Stimulated activated CD8-positive, alpha-beta memory T cell treated with anti-CD3 and anti-CD28 coated beads, Interleukin-15, amount 100 ng/mL, for 1 hour (primary cell): ENCODE measurements at places on chromosomes 1 and 21.

DNA sequence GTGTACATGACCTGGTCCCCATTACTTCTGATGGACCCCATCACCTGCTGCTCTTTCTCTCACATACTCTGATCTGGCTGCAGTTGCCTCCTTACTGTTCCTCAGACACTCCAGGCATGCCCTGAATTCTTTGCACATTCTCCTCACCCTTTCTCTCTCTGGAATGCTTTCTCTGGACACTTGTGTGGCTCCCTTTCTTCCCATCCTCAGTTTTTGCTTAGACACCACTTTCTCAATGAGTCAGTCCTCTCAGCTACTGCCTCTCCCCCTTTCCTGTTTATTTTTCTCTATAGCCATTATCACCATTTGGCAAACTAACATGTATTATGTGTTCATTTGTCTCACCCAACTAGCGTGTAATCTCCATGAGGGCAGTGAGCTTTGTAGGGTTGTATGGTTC lies 28.1 kb downstream of the PLXNA2 start:
- no peak for DNase-seq

- no peak for DNase-seq
Observed at GRCh38 chr1:97366984-97367383, 553.9 kb downstream of the DPYD start.

DNA sequence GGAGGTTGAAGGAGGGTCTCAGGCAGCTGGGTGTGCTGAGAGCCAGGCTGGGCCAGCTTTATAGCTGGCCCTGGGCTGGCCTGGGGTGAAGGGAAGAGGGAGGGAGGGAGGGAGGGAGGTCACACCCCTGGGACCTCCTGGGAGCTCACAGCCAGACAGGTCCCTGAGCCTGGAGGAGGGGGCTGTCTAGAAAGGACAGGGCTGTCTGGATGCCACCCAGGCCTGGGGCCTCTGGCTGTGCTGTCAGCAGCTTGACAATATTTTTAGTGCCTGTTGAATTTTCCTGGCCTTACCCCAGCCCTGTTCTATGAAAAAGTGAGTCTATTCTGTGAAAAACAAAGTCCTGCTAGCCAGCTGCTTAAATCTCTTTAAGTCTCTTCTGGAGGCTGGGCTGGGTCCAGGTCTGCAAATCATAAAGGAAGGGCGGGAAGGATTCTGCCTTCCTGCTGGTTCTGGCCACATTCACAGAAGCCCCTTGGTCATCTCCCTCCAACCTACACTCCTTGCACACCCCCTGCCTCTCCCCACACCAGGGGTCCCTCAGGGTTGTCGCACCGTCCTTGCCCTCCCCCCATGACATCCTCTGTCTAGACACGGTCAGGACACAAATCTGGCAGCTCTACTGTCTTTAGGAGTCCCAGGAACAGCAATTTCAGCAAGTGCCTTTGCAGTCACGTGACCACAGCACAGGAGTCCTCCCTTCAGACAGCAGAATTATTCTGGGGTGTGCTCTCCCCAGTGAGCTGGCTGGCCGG lies at the start of gene LEFTY2:
LEFTY2 (minus strand) TSS at position 34 of the 755 bp plus-strand sequence. CDS start 80 bp downstream, outside the sequence.
- no peak for DNase-seq

- no peak for DNase-seq
Observed at GRCh38 chr1:47594627-47595026, 156.8 kb downstream of the FOXD2 start.

- no peak for DNase-seq
Observed at GRCh38 chr1:3515272-3515671, 60.8 kb downstream of the ARHGEF16 start.

DNA sequence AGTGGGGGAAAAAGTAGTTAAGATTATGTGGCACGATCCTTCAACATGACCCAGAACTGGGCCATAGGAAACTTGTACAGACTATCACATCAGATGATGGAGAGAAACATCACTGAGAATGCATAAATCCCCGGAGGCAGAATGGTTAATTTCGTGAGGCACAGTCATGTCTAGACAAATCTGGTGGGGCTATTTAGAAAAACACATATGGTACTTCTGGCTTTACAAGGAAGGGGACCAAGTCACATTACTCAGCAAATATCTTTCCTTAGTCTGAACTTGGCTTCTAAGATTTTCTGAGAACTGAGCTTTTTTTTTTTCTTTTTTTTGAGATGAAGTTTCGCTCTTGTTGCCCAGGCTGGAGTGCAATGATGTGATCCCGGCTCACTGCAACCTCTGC lies 9.2 kb upstream of the UQCRHL start:
- no peak for DNase-seq

DNA sequence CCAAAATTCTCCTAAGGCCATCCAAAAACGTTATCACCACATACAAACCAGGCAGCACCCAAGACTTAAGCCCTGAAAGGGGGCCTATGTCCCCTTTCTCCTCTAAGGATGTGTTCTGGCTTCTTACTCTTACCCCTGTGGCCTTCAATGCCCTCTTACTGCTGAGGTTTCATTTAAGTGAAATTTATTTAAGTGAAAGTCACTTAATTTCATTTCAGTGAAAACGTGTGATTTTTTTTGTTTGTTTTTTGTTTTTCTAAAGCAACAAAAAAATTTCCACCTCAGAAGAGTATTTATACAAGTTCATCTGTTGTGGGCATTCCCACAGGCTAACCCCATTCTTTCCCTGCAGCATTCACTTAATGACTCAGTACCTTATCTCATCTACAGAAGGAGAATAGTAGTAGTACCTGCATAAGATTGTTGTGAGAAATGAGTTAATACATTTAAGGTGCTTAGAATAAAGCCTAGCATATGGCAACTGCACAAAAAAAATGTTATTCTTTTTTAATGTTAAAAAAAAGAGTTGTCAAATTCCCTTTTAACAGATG lies 220.6 kb downstream of the CHRM3 start:
- no peak for DNase-seq

- DNase-seq = no peak
Observed at GRCh38 chr1:99945174-99945573, 24.6 kb upstream of the SLC35A3 start.

GRCh38 chr1:201938440-201939035 lies 7.8 kb downstream of the LMOD1 start:
- no peak for DNase-seq

DNA sequence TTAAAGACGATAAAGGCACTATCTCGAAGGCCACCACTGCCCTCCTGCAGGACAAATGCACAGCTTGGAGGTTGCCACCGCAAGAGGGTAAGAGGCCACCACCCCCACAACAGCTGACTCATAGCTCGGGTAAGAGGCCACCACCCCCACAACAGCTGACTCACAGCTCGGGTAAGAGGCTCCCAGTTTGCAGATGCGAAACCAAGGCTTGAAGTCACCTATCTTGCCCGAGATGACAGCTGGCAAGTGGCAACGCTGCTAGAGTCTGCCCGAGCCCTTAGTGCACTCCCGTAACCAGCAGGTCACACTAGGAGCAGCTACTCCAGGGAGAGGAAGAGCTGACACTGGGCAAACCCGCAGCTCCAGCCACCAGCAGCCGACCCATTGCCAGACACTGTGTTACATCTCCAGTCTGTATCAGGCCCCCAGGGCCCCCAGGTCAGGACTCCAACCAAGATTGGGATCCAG lies 17.1 kb upstream of the SPSB1 start:
- DNase-seq = peak; percentile 52

DNA sequence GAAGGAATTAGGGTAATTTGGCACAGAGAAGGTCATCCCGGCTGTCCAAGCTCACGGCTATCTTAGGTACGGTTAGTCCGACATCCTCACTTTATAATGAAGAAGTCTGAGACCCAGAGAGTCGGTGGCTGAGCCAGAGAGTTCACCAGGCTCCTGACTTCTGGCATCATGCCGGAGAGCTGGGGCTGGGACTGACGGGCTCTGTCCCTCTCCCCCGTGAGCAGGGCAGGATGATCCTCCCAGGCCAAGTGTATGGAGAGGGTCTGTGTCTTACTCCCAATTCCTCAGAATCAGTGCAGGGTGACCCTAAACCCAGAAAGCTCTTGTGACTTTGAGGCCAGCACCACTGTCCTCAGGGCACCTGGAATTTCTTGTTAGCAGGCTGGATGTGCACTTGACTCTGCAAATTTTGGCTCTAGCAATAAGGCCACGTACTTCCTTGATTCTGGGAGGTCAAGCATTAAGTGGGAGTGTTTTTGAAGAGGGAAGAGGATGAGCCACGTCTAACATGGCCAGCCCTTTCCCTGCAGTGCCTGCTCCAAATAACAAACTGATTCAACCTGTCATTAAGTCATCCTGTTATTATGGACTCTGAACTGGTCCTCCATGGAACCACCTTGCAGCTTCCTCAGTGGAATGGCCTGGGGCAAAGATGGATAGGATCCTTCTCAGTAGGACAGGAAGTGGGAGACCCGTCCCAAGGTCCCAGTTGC lies 20.8 kb upstream of the BTG2 start:
- no peak for DNase-seq

DNA sequence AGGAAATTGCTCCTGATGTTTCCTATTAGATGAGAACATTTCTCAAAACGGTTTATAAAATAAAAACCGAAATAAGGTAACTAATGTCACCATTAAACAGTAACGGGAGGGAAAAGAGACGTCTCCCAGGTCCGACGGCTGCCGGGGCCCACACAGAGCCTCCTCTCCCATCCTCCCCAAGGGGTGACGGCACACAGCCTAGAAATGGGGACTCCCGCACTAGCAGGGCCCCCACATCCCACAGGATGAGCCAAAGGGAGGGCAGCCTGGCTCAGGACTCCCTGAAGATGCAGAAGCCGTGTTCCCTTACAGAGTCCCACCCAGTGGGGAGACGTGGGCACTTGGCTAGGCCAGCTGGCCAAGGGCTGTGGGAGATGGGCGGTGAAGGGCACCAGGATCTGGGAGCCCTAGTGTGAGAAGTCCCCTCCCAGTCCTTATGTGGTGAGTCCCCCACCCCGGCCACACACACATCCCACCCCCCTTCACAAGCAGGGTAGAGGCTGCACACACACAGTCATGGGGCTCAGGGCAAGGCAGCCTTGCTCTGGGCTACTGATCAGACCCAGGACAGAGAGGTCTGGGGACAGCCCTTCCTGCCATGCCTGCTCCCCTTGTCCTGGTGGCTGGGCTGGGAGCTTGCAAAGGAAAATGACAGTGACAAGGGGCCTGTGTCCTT lies 3.3 kb downstream of the KRTAP10-3 start:
- DNase-seq = no peak

- DNase-seq = no peak
Observed at GRCh38 chr1:54272134-54272533, 72.2 kb downstream of the MRPL37 start.

DNA sequence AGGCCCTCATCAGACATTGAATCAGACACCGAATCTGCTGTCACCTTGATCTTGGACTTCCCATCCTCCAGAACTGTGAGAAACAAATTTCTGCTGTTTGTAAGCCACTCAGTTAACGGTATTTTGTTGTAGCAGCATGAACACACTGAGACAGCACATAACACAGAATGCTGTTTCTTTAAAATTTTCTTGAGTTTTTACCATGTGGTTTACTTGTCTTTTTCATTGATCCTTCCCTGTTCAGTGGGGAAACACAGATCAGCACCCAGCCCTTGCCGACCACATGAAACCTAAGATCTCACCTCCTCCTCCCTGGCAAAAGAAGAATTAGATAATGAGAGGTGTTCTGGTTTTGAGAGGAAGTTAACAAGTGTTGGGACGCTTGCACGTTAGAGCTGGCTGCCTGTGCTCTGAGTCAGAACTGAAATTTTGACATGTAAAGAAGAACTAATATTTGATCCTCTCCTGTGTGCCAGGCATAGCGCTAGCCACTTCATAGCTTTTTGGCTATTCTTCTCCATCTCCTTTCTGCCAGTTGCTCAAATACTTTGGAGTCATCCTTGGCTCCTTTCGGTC lies 179.6 kb downstream of the DHRS3 start:
- DNase-seq = no peak
